A673 (cell line): ENCODE measurements at places on chromosomes 7 and 10.

GRCh38 chr10:6591668-6592067, 11.6 kb upstream of the PRKCQ start:
- no peak for DNase-seq

- peak; percentile 84 for DNase-seq
These were observed 427.4 kb upstream of the MGMT start for GRCh38 chr10:129039406-129040370.

GRCh38 chr7:24192691-24193090, 91.3 kb upstream of the NPY start:
- DNase-seq = no peak

DNA sequence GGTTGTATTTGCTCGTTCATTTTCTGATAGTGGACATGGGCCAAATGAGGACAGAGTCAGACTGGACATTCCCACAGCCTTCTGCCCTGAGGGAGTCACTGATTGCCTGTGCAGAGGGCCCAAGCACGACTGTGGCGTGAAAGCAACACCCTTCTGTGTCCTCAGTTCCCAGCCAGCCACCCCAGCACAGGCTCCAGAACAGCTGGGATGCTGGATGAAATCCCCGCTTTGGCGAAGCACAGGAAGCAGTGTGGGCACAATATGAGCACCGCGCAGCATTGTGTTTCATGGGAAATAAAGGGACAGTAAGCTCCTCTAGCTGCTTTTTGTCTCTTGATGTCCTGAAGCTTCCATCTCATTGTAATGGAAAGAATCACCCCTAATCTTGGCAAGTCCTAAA, 20.5 kb downstream of the TRIL start:
- no peak for DNase-seq

DNA sequence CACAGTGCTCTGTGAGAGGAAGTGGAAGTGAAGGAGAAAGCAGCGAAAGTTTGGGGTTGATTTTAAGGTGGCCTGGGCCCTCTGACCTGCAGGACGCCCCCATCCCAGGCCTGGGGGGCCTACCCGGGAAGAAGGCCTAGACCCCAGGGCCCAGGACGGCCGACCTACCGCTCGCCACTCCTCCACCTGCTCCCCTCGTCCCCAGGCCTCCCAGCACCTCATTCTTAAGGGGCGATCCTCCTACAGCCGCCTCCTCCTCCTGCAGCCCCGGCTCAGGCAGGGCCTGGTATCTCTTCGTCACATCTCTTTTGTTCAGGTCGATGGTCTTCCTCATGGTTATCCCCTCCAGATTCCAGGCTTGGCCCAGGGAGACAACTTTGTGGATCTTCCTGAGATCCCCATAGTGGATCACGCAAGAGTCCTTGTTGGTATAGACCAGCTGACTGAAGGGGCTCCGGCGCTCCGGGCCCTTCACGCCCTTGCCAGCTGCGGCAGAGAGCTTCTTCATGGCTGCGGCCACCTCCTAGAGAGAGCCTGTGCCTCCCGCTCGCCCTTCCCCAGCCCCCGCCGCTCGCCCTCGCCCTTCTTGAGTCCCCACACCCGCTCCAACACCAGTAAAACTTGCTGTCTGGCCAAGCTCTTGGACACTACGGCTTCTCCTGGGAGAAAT, 117.5 kb downstream of the OR13A1 start:
- no peak for DNase-seq

- DNase-seq = no peak
These were observed 72.8 kb downstream of the PDE1C start for GRCh38 chr7:31997423-31997822.

DNA sequence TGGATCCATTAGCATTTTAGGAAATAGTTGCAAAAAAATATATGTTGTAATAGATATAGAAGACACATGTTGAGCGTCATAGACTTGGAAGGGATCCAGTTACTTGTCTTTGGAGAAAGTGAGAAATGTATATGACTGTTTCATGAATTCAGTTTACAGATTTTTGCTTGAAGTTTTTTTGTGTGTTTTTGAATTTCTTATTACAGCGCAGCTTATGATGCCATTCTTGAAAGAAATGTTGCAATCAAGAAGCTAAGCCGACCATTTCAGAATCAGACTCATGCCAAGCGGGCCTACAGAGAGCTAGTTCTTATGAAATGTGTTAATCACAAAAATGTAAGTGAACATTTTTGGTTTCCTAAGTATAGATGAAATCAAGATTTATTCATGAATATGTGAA, 98.2 kb downstream of the MAPK8 start:
- peak; percentile 37 for DNase-seq

- DNase-seq = no peak
These were observed 105.0 kb upstream of the NANOS1 start for GRCh38 chr10:118924493-118924892.

DNA sequence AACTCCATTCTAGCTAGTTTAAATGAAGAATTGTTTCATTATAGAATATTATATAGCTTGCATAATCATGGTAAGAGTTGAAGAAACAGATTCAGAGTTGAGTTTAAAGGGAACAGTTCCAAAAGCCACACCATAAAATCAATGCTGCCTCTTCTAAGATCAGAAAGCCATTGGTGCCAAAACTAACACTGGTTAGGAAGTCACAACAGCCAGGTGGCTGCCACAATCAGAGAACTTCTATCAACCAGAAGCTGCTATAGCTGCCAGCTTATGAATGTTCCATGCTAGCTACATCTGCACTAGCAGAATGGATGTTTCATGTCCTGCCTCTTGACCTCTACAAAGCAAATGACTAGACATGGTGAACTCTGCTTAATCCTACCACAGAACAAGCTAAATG, 583.1 kb upstream of the LRRN3 start:
- no peak for DNase-seq

GRCh38 chr10:106565546-106565945, 599.0 kb downstream of the SORCS1 start:
- no peak for DNase-seq

GRCh38 chr10:101748496-101748895, 27.4 kb downstream of the FGF8 start:
- DNase-seq = no peak

- DNase-seq = no peak
These were observed 123.7 kb upstream of the FAM3C start for GRCh38 chr7:121519548-121520521.

- DNase-seq = no peak
These were observed 15.3 kb downstream of the EDRF1 start for GRCh38 chr10:125734823-125735222.

DNA sequence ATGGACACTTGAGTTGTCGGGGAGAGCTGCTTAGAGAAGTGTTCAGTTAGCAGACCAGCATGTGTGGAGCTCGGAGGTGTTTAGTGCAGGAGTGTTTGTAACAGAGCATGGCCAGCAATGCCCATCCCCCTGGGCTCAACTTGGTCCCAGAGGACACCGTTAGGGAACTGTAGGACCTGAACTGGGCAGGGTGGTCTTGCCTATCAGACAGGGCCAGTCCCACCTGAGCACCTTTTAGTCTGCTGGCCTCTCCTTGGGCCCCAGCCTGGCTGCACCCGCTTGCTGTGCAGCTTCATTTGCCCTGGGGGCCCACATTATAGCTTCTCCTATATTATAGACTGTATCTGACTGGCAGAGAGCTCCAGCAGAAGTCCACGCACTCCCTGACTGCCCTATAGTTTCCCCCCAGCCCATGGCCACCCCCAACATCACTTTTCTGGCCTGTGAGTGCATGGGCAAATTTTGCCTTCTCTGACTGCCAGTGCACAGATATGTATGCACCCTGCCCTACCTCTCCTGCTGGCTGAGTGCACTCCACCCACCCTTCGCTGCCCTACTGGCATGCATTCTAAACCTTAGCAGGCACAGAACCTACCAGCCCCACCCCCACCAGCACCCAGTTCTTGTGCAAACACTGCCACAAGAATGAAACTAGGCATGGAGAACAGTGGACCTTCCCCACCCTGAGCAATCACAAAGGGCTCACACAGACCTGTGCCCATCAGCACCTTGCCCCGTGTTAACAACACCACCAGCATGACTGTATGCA, 1030.6 kb upstream of the GHITM start:
- DNase-seq = no peak

- DNase-seq = no peak
These were observed 44.1 kb downstream of the SGMS1 start for GRCh38 chr10:50579491-50580261.

DNA sequence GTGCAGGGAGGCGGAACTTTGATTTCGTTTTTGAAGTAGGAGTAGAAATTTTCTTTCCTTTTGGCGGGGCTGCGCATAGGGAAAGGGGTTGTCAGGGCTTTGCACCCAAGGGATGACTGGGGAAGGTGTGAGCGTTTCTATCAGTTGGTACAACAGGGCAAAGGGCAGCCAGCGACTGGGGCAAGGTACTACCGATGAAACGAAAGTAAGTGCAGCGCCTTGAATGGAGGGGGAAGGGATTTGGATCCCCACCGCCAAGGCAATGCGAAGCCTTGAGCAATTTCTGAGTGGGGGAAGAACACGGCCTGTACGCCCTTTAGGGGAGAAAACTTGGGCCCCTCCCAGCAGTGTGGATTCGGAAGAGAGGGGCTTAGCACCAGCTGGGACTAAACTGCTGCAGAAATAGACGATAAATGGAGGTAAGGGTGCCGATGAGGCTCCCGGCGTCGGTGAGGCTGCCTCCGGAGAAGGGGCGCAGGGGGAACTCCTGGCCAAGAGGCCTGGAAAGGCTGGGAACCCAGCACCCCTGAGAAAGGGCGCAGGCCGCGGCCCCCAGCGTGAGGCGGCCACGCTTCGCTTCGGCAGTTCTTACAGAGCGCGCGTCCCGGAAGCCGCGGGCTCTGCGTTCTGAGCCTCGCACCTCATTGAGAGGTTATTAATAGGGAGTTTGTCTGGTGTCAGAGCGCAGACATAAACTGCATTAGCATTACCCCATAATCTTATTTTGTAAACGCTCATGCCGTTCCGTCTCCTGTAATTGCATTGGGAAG, 10.0 kb upstream of the TLX1 start:
- DNase-seq = no peak

GRCh38 chr7:113550966-113551365, 367.8 kb downstream of the PPP1R3A start:
- no peak for DNase-seq
